Lung microvascular endothelial cell (primary cell): ENCODE measurements at places on chromosomes 5 and 9. TPM values are rescaled to one million over a fixed set of nuclear protein-coding genes. Genes with fewer than 3 reads are reported as not detected.

Gene GPR151
- total RNA-seq: not detected in 2 replicates

DNA sequence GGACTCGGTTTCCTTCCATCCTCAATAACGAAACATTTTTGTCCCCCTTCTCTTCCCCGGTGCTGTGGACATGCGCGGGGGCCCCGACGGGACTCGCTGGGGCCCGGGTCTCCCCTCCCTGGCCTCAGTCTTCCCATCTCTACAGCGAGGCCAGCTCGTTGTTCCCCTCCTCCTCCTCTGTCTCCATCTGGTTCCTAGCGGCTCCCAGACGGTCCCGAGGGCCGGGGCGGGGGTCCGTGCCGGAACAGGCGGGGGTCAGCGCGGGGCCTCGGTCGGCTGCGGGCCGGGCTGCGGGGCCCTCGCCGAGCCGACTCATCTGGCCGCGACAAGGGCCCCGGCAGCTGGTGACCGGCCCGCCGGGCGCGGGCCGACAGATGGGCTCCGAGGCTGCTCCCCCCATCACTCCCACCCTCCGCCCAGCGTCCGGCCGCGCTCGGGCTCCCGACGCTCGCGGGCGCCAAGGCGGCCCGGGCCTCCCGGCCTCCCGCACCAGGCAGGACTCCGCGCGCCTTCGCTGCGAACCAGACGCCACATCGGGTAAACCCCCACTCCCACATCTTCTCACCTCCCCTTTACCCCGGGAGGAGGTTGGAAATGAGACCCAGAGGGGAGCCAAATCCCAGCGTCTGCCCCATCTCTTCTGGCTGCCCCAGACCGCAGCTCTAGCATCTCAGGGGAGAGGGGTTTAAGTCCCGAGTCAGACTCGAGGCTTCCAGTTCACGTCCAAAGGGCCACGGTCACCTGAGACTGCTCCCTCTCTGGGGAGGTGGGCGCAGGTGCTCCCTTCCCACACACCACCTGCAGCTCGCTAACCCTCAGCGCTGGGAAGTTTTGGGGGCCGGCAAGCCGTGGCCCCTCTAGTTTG, 8.1 kb downstream of the BARHL1 start:
- no peak for DNase-seq

DNA sequence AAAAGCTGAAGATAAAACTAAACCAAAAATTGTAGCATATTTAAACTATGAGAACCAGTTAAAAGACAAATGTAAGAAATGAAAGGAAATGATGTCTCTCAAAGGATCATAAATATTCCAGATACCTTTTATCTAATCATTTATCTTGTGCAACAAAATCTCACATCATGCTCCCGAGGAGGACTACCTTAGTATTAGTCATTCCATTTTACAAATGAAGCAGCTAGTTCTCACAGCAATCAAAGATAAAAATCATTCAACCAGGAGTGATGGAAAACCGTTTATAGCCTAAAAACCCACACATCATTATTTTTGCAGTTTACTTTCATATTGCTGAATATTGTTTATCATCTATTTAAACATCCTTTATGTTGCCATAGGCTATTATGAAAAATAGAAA, 190.0 kb downstream of the CDH12 start:
- DNase-seq: no peak

DNA sequence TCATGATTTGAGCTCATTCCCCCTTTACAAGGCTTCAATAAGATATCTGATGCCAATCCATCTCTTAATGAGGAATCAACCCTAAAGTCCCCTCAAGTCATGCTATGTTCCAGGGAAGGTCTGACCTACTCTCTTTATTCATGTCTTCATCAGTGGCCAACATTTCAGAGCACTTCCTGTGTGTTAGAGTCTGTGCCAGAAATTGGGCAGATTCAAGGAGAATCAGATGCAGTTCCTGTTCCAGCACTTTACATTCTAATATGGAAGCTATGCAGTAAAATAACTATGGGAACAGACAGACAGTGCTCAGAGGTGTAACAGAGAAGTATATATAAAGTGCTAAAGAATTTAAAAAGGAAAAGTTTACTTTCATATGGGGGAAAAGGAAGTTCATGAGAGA, 193.4 kb upstream of the NR4A3 start:
- no peak for DNase-seq
